ENCODE measurements at places on chromosomes 2 and 18.

- no peaks in the 10 kb centered on the region for H3K36me3 ChIP-seq
- H3K4me3 ChIP-seq, result no peak overlapping the region
- peaks cover 15% of the 10 kb centered on the region for H3K4me1 ChIP-seq
- H3K27ac ChIP-seq, result peak overlapping the region; percentile 68
- no peaks in the 10 kb centered on the region for H3K27me3 ChIP-seq
Observed at GRCh38 chr2:88538362-88538917, 85.9 kb upstream of the FOXI3 start.

GRCh38 chr2:216078776-216079175 lies 2.8 kb downstream of the PECR start:
- DNase-seq, result no peak
- H3K27me3 ChIP-seq, result no peaks in the 10 kb centered on the region
- H3K27ac ChIP-seq, result no peak overlapping the region
- H3K36me3 ChIP-seq, result no peaks in the 10 kb centered on the region
- H3K4me1 ChIP-seq, result peaks cover 10% of the 10 kb centered on the region

GRCh38 chr18:13378150-13378549 lies 159.6 kb downstream of the LDLRAD4 start:
- no peaks in the 10 kb centered on the region for H3K36me3 ChIP-seq
- DNase-seq, result no peak
- H3K27me3 ChIP-seq, result no peaks in the 10 kb centered on the region
- H3K27ac ChIP-seq, result no peak overlapping the region

GRCh38 chr2:16971722-16972234 lies 306.1 kb upstream of the CYRIA start:
- no peaks in the 10 kb centered on the region for H3K36me3 ChIP-seq
- no peak overlapping the region for H3K27ac ChIP-seq
- H3K4me3 ChIP-seq, result no peak overlapping the region

- no peak for DNase-seq
- H3K27me3 ChIP-seq, result no peaks in the 10 kb centered on the region
- no peak overlapping the region for H3K27ac ChIP-seq
- no peaks in the 10 kb centered on the region for H3K36me3 ChIP-seq
Observed at GRCh38 chr2:147214914-147215313, 629.9 kb upstream of the ACVR2A start.

DNA sequence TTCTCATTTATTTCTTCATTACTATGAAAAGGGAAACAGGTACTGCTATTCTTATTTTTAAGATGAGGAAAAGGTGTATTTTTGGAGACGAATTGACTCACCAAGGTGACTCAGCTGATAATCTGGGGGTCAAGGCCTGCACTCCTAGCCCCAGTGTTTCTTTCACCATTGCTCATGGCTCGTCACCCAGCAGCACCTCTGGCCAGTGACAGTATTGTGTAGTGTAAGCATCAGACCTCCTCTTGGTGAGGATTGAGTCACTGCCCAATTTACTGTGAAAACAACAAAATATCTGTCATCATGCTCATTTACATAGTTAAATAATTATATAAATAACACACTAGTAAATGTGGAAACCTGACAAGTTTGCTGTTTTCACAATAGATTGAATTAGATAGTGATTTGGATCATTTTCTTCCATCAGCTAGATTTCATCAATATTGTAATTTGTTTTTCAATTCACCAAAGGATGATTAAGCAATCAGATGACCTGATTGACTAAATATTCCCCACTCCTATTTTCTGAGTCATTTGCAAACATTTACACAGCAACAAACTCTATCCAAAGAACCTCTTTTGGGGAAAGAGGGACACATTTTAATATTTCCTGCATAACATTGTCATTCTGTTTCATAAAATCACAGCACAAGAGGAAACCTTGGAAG lies 492.8 kb upstream of the RAB12 start:
- no peak overlapping the region for H3K4me3 ChIP-seq
- DNase-seq, result no peak
- no peaks in the 10 kb centered on the region for H3K4me1 ChIP-seq
- H3K27ac ChIP-seq, result no peak overlapping the region
- no peaks in the 10 kb centered on the region for H3K36me3 ChIP-seq

- no peak overlapping the region for H3K4me3 ChIP-seq
- H3K27me3 ChIP-seq, result no peaks in the 10 kb centered on the region
- no peaks in the 10 kb centered on the region for H3K4me1 ChIP-seq
- H3K27ac ChIP-seq, result no peak overlapping the region
Observed at GRCh38 chr18:13758622-13759021, 32.1 kb downstream of the RNMT start.

DNA sequence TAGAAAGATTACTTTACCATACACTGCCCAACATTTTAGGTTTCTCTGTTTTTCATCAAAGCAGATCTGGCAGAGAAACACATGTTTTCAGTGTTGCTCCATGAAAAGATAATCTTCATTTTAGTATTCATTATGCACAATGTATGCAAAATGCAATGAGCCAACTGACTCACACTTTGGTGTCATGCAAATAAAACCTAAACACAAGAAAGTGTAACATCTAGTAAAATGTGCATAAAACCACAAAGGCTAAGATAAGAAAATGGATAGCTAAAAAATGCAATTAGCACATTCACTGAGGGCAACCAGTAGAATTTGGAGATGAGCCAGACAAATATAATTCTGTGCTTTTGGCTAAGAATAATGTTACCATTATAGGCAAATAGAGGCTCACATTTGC lies 203.5 kb upstream of the UBE2E3 start:
- no peak for DNase-seq
- H3K27ac ChIP-seq, result no peak overlapping the region
- H3K36me3 ChIP-seq, result no peaks in the 10 kb centered on the region
- no peaks in the 10 kb centered on the region for H3K4me1 ChIP-seq
- H3K4me3 ChIP-seq, result no peak overlapping the region

DNA sequence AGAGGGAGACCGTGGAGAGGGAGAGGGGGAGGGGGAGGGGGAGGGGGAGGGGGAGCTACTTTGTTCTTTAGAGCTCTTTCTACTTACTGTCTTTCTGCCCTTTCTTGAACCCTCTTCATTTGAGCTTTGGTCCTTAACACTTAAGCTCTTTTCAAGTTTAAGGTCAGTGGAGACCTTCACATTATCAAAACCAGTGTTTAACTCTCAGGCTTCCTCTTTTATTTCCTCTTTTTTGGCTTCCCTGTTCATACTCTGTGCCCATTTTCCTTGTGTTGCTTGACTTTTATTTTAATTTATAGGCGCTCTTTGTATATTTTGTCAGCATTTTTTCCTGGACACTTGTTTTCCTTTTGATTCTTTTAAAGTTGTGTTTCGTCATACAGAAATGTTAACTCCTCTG lies 37.1 kb downstream of the ACSL3 start:
- H3K27ac ChIP-seq, result no peak overlapping the region
- no peak for DNase-seq
- H3K36me3 ChIP-seq, result no peaks in the 10 kb centered on the region
- H3K4me3 ChIP-seq, result no peak overlapping the region
- peaks cover 2% of the 10 kb centered on the region for H3K4me1 ChIP-seq

DNA sequence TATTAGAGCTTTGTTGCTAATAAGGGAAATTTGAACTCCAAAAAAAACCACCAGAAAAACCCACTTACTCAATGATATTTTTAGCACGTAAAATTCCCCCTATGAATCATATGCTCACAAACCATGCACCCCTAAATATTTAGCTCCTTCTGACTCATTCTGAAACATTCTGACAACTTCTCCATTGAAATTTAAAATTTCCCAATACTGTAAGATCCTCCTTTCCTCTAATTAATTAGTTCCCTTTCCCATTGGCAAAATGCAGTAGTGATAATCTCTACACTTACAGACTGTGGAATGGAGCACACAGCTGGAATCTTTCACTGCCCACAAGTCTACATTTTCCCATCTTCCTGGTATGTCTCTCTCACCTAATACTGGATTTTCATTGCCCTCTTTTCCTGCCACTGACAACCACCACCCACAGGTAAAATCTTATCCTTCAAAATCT lies 215.8 kb upstream of the ACVR2A start:
- H3K27me3 ChIP-seq, result no peaks in the 10 kb centered on the region
- no peak overlapping the region for H3K27ac ChIP-seq

- H3K36me3 ChIP-seq, result peaks cover 4% of the 10 kb centered on the region
- no peak overlapping the region for H3K4me3 ChIP-seq
- 0 out of 2 replicates have a peak, but pooled peaks cover 3% of the 10 kb centered on the region for H3K4me1 ChIP-seq
- no peaks in the 10 kb centered on the region for H3K27me3 ChIP-seq
- H3K27ac ChIP-seq, result no peak overlapping the region
Observed at GRCh38 chr2:149400997-149401396, 70.6 kb downstream of the LYPD6 start.

DNA sequence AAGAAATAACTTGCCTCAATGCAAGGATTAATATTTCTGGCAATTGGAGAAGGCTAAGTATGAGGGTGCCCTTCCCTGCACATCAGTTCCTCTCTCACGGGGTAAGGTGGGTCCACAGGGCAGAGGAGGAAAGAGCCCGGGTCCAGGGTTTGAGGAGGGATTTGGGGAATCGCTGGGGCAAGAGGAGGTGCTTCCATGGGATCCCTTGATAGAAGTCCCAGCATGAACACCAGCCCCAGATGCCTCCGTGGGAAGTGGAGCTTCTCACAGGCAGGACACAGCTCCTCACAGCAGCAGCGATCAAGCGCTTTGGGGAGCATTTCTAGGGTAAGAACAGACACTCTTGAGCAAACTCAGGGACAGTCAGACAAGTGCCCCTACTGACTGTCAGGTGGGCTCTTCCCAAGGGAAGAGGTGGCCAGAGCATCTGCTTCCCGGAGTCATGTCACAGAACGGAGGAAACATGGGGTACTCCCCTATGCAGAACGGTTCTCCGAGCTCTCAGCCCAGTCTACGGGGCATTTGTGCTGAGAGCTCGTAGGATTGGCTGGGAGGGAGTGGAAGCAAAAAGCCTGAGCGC lies 218.9 kb upstream of the ARL4C start:
- H3K36me3 ChIP-seq, result no peaks in the 10 kb centered on the region
- peaks cover 10% of the 10 kb centered on the region for H3K27me3 ChIP-seq
- no peak overlapping the region for H3K27ac ChIP-seq
- no peak overlapping the region for H3K4me3 ChIP-seq
- peaks cover 1% of the 10 kb centered on the region for H3K4me1 ChIP-seq
- DNase-seq, result no peak

- no peaks in the 10 kb centered on the region for H3K36me3 ChIP-seq
- H3K27me3 ChIP-seq, result no peaks in the 10 kb centered on the region
- DNase-seq, result no peak
- H3K4me3 ChIP-seq, result no peak overlapping the region
Observed at GRCh38 chr2:191617575-191617974, 60.4 kb upstream of the NABP1 start.

DNA sequence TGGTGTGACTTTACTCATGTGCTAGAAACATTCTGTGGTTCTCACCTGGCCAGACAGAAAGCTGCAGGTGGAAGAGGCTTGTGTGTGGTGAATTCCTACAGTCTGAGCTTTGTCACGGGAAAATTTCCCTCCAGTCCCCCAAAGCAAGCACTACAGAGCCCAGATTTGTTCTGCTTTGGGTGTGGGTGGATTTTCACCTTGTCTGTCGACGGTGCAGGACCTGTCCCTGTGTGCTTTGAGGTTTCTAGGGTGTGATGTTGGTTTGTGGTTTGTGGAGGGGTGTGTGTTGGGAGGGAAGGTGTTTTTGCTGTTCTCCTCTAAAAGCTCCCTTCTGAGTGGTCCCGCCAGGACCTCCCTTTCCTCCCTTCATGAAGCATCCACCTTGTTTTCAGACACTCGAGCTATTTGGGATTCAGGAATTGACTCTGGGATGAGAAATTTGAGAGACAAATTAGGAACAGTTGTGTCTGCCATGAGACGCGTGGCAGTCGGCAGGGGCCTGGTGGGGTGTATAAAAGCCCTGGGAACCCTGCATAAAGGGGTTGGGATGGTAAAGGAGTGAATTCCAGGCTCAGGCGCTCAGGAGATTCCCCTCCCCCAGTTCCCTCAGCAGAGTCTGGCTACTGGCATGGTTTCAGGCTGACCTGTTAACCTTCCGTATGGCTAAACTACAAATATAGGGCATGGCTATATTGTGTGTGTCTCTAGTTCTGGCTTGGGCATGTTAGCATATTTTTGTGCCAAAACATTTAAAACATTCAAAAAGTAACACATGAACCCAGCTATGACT lies 65.5 kb downstream of the DGKD start:
- H3K36me3 ChIP-seq, result no peaks in the 10 kb centered on the region
- no peak for DNase-seq
- H3K27ac ChIP-seq, result no peak overlapping the region
- H3K27me3 ChIP-seq, result no peaks in the 10 kb centered on the region
- no peak overlapping the region for H3K4me3 ChIP-seq

- DNase-seq, result no peak
- H3K36me3 ChIP-seq, result no peaks in the 10 kb centered on the region
- H3K4me3 ChIP-seq, result no peak overlapping the region
Observed at GRCh38 chr2:46351098-46351749, 54.0 kb downstream of the EPAS1 start.

GRCh38 chr18:79566771-79567431 lies 112.7 kb upstream of the CTDP1 start:
- no peaks in the 10 kb centered on the region for H3K36me3 ChIP-seq
- H3K4me3 ChIP-seq, result no peak overlapping the region
- H3K4me1 ChIP-seq, result peaks cover 10% of the 10 kb centered on the region
- no peaks in the 10 kb centered on the region for H3K27me3 ChIP-seq
- no peak for DNase-seq

- H3K36me3 ChIP-seq, result no peaks in the 10 kb centered on the region
- H3K27me3 ChIP-seq, result no peaks in the 10 kb centered on the region
- DNase-seq, result no peak
Observed at GRCh38 chr2:16475986-16476567, 189.6 kb downstream of the CYRIA start.

- no peak overlapping the region for H3K27ac ChIP-seq
- no peak overlapping the region for H3K4me3 ChIP-seq
- DNase-seq, result no peak
- no peaks in the 10 kb centered on the region for H3K27me3 ChIP-seq
- peaks cover 4% of the 10 kb centered on the region for H3K4me1 ChIP-seq
- no peaks in the 10 kb centered on the region for H3K36me3 ChIP-seq
Observed at GRCh38 chr2:70982971-70983370, 4.5 kb downstream of the ANKRD53 start.

GRCh38 chr2:219698748-219699439 lies 71.5 kb downstream of the SLC4A3 start:
- H3K27ac ChIP-seq, result no peak overlapping the region
- no peak overlapping the region for H3K4me3 ChIP-seq
- no peaks in the 10 kb centered on the region for H3K36me3 ChIP-seq
- DNase-seq, result no peak

- no peak overlapping the region for H3K27ac ChIP-seq
- 0 out of 2 replicates have a peak, but pooled peaks cover 1% of the 10 kb centered on the region for H3K4me1 ChIP-seq
- no peaks in the 10 kb centered on the region for H3K36me3 ChIP-seq
- DNase-seq, result no peak
Observed at GRCh38 chr2:232920055-232920454, 50.0 kb downstream of the SNORC start.

- no peaks in the 10 kb centered on the region for H3K4me1 ChIP-seq
- no peaks in the 10 kb centered on the region for H3K27me3 ChIP-seq
- DNase-seq, result no peak
- no peaks in the 10 kb centered on the region for H3K36me3 ChIP-seq
- H3K4me3 ChIP-seq, result no peak overlapping the region
Observed at GRCh38 chr2:162261032-162261945, 18.0 kb upstream of the FAP start.

- no peaks in the 10 kb centered on the region for H3K36me3 ChIP-seq
- H3K4me1 ChIP-seq, result no peaks in the 10 kb centered on the region
- no peak overlapping the region for H3K4me3 ChIP-seq
- H3K27me3 ChIP-seq, result no peaks in the 10 kb centered on the region
- no peak overlapping the region for H3K27ac ChIP-seq
Observed at GRCh38 chr2:7517088-7517487, 599.9 kb downstream of the RNF144A start.

All from H1 (cell line).